ENCODE measurements at places on chromosomes 16 and 17.

DNA sequence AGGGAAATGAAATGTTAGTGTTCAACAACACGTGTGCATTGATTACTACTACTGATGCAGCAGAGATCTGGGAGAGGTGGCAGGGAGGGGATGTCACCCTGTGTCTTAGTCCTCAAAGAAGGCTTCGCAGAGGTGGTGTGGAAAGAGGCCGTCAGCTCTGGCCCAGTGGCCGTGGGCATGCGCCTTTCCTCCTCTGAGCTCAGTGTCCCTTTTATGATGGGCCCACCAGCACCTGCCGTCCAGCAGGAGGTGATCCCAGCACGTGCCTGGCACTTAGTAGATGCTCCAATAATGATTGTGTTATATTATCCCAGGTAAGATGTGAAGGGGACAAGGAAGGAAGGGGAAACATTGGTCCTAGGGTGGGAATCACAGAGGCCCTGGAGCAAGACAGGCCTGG, 106.2 kb downstream of the CLEC16A start:
- no peak for DNase-seq

DNA sequence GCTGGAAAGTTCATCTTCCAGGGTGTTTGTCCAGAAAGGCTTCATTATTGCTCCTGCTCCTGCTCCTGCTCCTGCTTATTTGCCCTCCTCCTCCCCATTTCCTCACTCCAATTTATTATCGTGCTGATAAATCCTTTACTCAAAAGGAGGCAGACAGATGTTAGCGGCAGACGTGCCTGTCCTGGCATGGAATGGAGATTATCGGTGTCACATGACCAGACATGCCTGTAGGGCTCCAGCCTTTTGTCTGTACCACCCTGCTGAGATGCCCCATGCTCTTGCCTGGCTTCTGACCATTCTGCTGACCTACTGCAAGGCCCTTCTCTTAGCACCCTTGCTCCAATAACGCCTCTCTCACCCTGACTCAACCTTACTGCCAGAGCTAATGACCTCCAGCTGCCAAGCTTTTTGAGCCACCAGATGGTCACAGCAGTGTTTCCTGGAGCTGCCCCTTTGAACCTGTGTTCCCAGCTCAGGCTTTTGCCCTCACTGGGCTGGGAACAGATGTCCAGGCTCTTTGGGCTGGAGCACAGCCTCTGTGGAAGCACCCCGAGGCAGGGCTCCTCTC, 12.8 kb downstream of the DNAH9 start:
- DNase-seq, result no peak

DNA sequence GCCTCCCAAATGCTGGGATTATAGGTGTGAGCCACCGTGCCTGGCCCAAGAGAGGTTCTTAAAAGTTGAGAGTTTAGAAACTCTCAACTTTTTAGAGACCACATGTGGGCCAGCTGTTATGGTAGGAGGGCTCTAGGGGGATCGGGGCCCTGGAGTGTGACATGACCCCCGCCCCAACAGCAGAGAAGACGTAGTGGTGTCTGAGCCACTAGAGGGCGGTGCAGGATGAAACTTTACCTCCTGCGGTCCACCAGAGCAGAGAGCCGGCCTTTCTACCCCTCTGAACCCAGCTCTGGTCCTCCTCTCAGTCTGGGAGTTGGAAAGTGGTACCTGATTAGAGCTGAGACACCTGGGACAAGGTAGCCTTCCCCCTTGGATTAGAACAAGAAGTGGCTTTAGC, 7.4 kb downstream of the CDK5RAP3 start:
- DNase-seq, result peak; percentile 53

GRCh38 chr16:52603015-52603414, 56.1 kb upstream of the TOX3 start:
- DNase-seq, result no peak

GRCh38 chr16:54444851-54445458, 158.4 kb upstream of the IRX3 start:
- DNase-seq, result no peak
